ENCODE measurements at places on chromosomes 13 and 19. TPM values are rescaled to one million over a fixed set of nuclear protein-coding genes. Genes with fewer than 3 reads are reported as not detected.

GRCh38 chr19:44647144-44647543 lies 3.4 kb downstream of the PVR start:
- no peak for DNase-seq

DNA sequence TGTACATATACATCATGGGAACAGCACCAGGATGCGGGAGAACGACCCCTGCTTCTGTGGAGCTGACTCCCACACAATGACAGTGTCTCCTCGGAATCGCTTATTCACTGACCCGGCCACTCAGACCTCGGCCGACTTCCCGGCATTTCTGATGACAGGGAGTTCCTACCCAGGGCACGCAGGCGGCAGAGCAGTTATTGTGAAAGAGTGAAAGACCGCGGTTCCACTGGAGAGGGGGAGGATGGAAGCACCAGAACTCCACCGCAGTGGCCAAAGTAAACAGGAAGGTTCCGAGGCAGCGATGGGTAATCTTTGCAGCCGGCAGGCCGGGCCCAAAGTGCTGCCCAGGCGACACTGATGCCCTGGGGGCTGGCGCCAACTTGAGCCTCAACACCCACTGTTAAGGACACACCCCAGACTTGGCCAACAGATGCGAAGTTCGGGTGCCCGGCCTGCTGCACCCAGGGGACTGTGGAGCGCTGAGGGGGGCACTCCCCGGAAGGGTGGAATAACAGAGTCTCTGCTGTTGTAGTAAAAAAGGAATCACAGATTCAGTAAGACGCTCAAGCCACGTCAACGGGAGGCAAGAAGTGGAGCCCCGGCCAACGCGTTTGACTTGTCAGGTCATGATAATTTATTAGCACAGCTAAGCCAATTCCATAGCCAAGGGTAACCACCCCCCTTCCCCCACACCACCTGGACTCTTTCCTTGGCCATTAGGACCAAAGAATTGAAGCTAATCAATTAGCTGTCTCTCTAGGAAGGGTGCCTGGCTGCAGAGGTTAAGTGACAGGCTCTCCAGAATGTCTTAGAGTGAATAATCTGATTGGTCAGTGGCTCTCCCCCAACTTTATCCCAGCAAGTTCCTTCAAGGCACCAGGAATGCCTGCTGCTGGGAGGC lies 5.8 kb downstream of the MLLT1 start:
- DNase-seq, result peak; percentile 62

GRCh38 chr19:19486343-19487076 lies 28.8 kb downstream of the TSSK6 start:
- no peak for DNase-seq

Gene CKAP2
- 15.3 TPM for polyA plus RNA-seq

Gene DKKL1
- 4.0 TPM for polyA plus RNA-seq

DNA sequence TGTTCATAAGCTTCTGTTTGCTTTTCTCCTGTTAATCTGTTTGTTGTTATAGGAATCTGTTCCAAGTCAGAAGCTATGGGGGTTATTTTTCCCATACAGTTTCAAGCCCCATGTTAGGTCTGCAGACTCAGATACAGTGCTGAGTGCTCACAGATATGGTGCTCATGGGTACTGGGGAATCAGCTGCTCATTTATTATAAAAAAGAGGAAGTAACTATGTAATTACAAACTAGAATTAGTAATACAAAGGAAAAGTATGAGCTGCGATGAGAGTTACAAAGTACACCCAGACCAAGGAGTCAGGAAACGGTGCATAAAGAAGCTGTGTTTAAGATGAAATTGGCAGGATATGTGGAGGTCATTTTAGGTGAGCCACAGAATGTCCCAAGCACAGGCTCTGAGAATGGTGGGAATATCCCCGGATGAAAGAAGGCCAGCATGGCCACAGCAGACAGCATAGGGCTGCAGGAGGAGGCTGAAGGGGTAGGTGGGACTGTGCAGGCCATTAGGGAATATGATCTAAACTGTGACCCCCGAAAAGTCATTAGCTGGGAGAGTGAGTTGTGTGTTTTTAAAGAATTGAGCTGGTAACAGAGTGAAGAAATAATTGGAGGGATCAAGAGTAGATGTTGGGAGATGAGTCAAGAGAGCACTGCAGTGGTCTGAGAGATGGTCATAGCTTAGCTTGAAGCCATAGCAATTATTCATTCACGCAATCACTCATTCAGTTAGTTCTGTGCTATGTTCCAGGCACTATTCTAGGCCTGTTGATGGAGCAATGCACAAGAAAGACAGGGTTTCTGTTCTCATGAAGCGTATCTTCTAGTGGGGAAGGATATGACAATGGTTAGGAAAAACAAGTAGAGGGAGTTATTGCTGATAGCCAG lies 177.4 kb upstream of the UBL3 start:
- DNase-seq, result no peak
